ENCODE measurements at places on chromosomes 4 and X.

DNA sequence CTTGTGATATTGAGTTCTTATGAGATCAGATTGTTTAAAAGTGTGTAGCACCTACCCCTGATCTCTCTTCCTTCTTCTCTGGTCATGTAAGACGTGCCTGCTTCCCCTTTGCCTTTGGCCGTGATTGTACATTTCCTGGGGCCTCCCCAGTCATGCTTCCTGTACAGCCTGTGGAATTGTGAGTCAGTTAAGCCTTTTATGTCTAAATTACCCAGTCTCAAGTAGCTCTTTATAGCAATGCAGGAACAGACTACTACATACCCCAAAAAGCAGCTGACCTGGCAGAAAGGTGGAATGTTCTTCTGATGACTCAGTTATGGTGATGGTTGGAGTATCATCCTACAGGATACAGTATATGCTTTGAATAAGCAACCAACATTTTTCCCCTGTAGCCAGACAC is 11.4 kb upstream of the MCUB start:
- peak; percentile 72 for DNase-seq

- peak; percentile 14 for DNase-seq
Observed at GRCh38 chr4:23039818-23040217, 347.1 kb downstream of the GBA3 start.

DNA sequence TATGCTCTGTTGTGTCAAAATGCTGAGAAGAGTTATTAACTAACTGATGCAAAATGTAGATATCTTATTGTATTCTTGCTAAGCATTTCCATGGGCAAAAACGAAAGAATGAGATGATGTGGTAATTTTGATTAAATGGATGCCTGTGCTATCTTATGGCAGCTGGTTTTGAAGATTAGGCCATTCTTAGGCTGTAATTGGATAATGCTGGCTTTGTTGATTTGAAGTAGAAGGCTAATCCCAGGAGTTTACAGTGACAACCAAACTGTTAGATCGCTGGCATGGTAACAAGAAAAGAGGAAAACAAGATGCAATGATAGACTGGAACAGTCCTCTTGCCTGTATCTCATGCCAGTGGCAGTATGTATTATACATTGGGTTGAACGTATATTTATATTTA is 74.1 kb upstream of the WDR44 start:
- peak; percentile 11 for DNase-seq

DNA sequence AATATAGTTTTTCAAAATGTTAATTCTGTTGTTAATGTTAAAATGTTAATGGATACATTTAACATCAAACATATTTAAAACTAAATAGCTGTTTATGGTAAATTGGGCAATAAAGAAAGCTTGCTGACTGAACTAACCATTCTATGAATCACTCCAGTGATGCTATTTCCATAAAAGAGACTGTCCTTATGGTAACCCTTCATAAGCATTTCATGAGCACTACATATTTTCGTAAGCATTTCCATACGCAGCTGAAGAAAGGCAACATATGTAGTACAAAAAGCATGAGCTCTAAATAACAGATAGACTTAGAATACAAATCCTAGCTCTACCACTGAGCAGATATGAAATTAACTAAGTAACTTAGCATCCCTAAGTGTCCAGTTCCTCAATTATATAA is 188.9 kb downstream of the COL25A1 start:
- no peak for DNase-seq

DNA sequence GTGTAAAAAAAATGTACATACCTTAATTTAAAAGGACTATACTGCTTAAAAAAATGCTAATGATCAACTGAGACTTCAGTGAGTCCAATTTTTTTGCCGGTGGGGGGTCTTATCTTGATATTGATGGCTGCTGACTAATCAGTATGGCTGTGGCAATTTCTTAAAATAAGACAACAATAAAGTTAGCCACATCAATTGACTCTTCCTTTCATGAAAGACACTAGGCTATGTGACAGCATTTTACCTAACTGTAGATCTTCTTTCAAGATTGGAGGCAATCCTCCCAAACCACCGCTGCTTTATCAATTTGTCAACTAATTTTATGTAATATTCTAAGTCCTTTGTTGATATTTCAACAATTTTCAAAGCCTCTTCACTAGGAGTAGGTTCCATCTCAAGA is 116.1 kb downstream of the FBXW7 start:
- DNase-seq = no peak

DNA sequence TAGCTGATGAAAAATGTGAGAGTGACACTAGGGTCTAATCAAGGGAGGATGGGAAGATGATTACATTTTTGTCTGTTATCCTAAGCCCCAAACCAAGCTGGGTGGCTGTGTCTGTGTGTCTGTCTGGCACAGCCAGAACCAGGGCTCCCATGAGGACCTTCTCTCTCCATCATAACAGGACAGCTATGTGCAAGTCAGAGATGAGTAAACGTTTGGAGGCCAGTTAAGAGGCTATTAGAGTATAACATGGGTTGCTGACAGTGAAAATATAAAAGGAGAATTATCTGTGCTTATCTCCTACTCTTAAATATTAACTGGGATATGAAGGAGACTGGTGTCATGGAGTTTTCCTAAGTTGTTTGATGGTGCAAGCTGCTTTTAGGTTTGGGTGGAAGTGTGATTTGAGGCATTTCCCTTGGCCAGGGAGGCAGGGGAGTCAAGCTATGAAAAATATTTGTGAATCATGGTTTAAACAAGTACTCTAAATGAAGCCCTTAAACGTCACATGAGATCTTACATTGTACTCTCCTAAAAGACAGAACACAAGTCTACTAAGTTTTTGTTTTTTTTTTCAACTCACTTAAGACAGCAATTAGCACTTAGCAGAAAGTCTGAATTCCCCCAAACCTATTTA is 156.2 kb downstream of the ENOX2 start:
- DNase-seq = peak; percentile 20

DNA sequence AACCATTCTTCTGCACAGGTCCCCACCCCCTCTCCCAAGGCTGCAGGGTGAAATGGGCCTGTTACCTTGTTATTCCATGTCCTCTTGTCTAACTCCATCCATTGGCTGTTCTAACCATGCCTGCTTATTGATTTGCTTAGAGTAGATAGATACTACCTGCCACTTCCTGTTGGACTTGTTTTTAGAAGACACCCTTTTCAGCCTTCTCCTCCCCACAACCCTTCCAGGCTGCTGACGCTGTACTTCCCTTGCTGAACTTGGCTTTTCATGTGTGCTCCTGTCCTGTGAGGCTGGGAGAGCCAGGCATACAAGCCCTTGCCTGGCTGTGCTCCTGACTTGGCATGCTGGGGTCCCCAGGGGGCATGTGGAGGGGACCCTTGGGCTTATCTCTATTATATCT is 81.9 kb downstream of the AASDH start:
- no peak for DNase-seq

GRCh38 chr4:4866866-4867374 is 7.5 kb downstream of the MSX1 start:
- no peak for DNase-seq

- peak; percentile 56 for DNase-seq
Observed at GRCh38 chr4:121155893-121156292, 8.2 kb downstream of the TNIP3 start.

DNA sequence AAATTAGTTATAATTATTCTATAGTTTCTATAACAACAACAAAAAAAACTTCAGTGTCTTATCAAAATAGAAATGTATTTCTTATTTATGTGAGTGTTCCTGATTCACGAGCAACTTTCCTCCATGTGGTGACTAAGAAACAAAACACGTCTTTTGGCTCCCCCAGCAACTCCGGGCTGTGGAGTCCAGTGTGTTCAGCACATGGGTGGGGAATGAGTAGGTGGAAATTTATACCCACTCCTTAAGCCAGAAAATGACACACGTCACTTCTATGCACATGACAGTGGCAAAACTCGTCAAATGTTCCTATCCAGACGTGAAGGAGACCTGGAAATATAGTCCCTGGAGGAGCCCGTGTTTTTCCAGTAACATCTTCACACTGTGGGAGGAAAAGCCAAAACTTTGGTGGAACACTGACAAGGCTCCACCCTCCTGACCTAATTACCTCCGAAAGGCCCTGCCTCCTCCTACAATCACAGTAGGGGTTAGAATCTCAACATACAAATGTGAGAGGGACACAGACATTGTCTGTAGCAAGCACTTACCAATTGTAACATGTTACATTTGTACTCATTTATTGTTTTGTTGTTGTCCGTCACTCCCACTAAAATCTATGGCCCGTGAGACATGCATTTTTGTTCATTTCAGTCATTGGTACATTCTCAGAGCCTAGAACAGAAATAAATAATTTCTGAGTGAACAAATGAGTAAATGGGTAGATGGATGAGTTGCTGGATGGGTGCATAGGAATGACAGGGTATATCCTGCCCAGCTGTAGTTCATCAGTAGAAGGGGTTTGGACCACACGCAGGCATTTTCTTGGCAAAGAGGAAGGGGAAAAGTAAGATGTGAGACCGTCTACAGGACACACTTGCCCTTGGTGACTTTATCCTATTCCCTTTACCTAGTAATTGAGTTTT is 605.8 kb upstream of the TENM3 start:
- DNase-seq = peak; percentile 4

- DNase-seq = peak; percentile 24
Observed at GRCh38 chr4:99856166-99856565, 38.1 kb downstream of the LAMTOR3 start.

- DNase-seq = no peak
Observed at GRCh38 chrX:18016941-18017340, 155.8 kb upstream of the RAI2 start.
